NCI-H1105 treated with DMSO at 0.1 percent for 48 hours (cell line): ENCODE measurements at places on chromosomes 16 and 17.
A peak's percentile ranks its signal among the peaks of the same experiment; 100 is the strongest.

DNA sequence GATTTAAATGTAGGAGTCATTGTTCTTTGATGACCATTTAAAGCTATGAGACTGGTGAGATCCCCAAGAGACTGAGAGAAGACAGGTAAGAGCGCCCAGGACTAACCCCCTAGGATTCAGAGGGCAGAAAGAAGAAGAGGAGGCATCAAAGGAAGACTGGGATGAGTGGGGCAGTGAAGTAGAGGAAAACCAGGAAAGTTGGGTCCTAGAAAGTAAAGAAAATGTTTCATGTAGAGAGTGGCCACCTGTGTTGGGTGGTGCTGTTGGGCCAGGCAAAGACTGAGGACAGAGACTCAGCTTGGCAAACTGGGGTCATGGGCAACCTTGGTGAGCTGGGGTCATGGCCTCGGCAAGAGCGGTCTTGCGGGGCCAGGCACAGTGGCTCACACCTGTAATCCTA lies 1.3 kb upstream of the HAP1 start:
- no peak for DNase-seq

DNA sequence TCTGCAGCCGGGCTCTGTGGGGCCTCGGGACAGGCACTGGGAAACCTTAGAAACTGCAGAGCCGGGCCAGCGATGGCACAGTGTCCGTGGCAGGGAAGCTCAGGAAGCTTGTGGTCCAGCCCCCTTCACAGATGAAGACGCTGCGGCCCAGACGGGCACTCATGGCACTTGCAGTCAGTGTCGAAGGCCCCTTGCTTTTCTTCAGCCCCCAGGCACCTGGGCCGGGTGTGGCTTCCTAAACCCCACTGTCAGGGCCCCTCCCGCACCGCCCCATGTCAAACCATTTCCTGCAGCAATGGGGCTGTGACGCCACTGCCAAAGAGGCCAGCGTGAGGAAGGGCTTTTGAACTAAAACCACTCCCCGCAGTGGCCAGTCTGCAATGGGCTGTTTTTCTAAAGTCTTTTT lies 164.0 kb downstream of the LAT start:
- DNase-seq = no peak

GRCh38 chr17:77320485-77321256 lies 179.9 kb downstream of the SEC14L1 start:
- DNase-seq = no peak

DNA sequence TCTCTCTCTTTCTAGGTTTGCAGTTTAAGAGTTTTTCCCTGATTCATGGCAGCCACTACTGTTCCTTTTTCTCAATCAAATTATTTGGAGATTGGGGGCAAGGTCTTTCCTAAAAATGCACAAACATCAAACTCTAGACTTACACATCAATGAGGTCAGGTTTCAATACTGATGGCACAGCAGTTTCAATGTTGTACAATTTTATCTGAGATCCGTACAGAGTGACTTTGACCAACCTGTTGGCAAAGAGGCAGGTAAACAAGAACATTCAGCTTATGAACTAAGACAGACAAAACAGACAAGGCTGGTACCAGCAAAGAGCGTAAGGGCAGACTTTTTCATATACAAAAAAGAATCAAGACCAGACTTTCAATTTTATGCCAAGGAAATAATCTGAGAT lies 58.0 kb upstream of the GSG1L start:
- DNase-seq = no peak

DNA sequence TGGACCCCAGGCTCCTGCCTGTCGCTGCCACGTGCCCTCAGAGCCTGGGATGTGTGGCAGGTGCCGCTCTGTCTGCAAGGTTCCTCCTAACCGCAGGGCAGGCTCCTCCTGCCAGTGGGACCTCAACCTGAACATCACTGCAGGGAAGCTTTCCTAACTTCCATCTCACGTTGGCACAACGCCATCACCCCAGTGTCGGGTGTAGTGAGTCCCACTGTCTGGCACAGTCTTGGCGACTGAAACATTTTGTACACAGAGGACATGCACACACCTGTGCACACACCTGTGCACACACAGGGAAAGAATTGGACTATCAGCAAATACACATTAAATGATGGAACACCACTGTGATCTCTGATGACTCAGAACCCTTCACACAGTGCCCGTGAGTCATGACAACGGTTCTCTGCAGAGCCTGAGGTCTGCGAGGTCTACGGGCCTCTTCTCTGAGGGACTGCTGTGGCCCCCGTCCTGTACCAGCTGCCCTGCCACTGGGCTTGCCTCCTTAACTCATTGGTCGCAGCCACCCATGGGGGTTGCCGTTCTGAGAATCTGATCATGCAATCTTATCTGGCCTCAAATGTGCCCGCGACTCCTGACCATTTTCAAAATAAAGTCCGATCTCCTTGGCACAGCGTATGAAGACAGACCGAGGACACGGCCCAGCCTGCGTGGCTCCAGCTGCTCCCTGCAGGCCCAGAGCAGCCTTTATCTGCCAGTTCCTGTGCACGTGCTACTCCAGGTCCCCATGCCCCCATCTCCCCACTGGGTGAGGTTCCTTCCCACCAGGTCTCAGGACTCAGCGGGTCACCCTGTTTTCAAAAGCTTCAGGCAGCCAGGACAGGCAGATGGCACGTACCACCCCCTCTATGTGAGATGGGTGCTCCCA lies 7.6 kb downstream of the CCDC57 start:
- DNase-seq = no peak

DNA sequence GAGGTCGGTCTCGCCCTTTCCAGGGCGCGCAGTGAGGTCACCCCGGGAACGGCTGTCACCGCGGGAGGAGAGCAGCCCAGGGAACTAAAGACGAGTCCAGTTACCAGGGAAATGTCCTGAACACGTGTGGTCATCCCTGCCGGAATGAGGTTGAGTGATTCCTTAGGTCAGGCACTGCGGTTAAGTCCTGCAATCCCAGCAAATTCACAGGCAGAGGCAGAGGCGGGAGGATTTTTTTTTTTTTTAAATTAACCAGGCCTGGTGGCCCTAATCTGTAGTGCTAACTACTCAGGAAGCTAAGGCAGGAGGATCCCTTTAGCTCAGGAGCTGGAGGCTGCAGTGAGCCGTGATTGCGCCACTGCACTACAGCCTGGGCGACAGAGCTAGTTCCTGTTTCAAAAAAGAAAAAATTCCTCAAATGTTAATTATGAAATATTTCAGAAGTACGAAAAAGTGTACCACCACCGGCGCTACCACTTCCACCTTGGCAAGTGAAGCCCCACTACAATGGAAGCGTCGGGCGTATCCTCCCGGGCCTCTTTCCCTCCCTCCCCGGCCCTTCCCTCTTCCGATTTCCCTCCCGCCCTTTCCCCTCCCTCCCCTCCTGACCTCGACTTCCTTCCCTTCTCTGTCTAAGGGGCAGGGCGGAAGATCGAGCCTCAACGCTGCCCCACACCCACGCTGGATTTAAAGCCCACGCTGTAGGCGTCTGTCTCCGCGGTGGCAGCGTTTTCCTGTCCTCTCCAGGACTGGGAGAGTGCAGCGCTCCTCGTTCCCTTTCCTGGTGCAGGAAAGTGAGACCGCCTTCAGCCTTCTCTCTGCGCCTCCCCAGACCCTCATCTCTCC lies 27.3 kb downstream of the SLFN11 start:
- DNase-seq = no peak

DNA sequence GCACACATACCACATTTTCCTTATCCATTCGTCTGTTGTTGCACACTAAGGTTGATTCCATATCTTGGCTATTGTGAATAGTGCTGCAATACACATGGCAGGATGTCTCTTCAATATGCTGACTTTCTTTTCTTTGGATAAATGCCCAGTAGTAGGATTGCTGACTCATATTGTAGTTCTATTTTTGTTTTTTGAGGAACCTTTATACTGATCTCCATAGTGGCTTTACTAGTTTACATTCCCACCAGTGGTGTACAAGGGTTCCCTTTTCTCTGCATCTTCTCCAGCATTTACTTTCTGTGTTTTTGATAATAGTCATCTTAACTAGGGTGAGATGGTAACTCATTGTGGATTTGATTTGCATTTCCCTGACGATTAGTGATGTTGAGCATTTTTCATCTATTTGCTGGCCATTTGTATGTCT lies 118.1 kb downstream of the STXBP4 start:
- peak; percentile 2 for DNase-seq

DNA sequence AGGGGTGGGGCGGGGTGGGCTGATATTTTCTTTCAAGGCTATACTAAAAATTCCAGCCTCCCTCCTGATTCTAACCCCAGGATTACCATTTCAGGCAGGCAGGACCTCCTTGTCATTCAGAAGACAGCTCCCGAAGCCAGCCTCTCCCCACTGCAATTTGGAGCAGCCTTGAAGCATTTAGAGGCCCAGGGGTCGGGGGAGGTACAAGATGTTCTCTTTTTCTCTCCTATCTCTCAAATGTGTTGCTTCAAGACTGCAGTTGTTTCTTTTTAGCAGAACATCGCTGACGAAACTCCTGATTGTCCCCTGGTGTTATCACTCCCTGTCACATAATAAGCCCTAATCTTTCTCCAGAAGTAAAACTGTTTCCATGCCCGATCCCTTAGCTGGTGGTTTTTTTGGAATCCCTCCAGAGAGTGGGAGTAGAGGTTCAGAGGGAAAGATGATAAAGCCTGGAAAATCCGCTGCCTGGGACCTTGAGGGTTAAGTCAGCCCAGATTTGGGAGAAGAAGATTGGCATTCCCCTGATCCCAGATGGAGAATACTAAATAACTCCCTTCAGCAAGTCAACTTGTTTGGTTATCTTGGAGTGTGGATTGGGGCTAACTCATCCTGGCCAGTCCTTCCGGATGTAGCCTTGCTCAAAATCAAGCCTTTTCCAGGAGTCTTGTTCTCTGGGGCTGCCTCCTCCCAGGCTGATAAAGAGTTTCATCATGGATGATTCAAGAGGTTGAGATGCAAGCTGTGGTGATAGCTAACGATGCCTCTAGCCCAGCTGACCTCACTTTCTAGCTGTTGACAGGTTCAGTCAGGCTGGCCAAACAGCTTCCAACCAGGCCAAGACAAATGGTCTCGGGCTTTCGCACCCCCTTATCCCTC lies 71.3 kb downstream of the SOX9 start:
- no peak for DNase-seq

- no peak for DNase-seq
These were observed 364.6 kb downstream of the CDH13 start for GRCh38 chr16:82991410-82991809.

DNA sequence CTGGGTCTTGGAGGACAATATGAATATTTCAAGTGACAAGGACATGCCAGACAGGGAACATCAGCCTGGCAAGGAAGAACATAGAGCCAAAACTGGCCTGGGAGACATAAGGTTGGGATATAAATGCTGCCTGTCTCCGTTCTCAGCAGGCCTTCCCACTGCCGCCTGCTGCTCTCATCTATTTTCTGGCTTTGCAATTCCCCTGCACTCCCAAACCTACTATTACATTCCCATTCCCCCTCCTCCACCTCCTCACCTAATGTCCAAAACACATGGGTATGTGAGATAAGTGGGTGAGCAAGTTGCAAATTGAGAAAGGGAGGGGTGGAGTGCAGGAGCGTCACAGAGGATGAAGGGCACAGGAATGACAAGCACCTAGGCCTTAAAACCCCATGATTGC lies 244.3 kb upstream of the CDH8 start:
- DNase-seq = no peak

GRCh38 chr17:50863221-50863843 lies 2.8 kb downstream of the TOB1 start:
- no peak for DNase-seq

DNA sequence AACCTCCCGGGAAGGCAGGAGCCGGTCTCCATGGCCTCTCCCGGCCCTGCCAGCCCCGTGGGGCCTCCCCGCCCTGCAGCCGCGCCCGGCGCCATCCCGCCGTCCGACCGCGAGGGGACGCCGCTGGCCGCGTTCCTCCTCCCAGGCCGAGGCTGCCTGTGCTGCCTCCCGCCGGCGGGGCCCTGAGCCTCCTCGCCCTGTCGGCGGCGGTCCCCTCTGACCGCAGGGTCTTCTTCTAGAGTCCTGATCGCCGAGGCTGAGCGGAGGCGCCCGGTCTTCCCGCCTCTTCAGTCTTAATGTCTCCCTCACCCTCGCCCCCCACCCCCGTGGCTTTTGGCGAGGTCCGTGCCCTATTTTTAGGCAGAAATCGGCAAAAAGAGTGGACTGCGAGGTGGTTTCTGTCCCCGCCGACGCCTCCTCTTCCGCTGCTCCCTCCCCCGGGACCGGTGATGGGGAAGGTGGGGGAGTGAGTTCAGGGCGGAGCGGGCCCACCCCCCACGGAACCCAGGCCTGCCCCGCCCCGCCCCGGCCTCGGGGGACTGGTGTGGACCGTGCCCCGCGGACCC lies 794 bp upstream of the CPNE7 start:
- no peak for DNase-seq

- DNase-seq = peak; percentile 71
These were observed 31.3 kb upstream of the KRT17 start for GRCh38 chr17:41655611-41656111.

- peak; percentile 33 for DNase-seq
These were observed 13.0 kb upstream of the ZFP3 start for GRCh38 chr17:5065227-5065744.

DNA sequence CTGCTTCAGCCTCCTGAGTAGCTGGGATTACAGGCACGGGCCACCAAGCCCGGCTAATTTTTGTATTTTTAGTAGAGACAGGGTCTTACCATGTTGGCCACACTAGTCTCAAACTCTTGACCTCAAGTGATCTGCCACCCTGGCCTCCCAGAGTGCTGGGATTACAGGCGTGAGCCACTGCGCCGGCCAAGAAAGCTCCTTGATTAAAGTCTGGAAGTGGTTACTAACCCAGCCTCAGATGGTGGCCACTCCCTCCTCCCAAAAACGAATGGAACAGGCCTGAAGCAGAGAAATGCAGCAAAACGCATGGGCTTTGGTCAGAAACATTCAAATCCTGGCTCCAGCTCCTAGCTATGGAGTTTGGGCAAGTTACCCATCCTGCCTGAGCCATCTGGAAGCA lies 11.3 kb downstream of the FKBP10 start:
- DNase-seq = no peak
